K562 (cell line): ENCODE measurements at places on chromosomes 5 and 9. TPM values are rescaled to one million over a fixed set of nuclear protein-coding genes. Genes with fewer than 3 reads are reported as not detected.

GRCh38 chr5:77146896-77147295 lies 59.8 kb upstream of the ZBED3 start:
- H3K4me1 ChIP-seq, result no peaks in the 10 kb centered on the region
- peaks cover 7% of the 10 kb centered on the region; the same call in 1 of the 3 replicates for H3K27me3 ChIP-seq
- no peak for DNase-seq
- H3K4me3 ChIP-seq, result no peak overlapping the region

- no peaks in the 10 kb centered on the region for H3K36me3 ChIP-seq
- no peak overlapping the region for H3K4me3 ChIP-seq
- H3K27ac ChIP-seq, result no peak overlapping the region
- no peaks in the 10 kb centered on the region for H3K4me1 ChIP-seq
- no peak for DNase-seq
- peaks cover 10% of the 10 kb centered on the region; the same call in 1 of the 2 replicates for H3K27me3 ChIP-seq
Observed at GRCh38 chr9:36835271-36835996, 198.6 kb downstream of the PAX5 start.

DNA sequence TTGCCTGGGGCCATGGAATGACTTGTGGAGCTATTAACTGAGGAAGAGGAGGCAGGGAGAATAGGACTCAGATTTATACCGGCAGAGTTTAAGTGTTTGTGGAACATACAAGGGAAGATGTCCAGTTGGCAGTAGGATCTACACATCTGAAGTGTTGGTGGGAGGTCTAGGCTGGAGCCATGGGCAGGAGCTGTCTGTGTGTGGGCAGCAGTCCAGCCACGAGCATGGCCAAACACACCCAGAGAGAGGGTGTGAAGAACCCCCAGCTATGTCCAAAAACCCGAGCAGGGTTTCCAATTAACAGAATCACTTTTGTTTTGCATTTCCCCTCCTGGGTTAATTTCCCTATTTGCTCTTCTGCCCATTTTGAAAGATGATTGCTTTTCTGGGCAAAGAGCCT lies 393.7 kb downstream of the CDK5RAP2 start:
- no peak overlapping the region for H3K27ac ChIP-seq
- no peaks in the 10 kb centered on the region for H3K4me1 ChIP-seq
- no peaks in the 10 kb centered on the region for H3K36me3 ChIP-seq
- H3K4me3 ChIP-seq, result no peak overlapping the region
- DNase-seq, result no peak

DNA sequence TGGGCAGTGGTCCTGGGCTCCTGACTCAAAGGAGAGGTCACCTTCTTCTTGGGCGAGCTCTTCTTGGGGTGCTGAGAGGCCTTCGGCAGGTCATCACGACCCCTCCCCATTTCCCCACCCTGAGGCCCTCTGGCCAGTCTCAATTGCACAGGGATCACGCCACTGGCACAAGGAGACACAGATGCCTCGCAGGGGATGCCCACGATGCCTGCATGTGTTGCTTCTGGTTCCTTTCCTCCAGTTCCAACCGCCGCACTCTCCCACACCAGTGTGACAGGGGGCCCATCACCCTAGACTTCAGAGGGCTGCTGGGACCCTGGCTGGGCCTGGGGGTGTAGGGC lies 1.3 kb downstream of the CEL start:
- no peaks in the 10 kb centered on the region for H3K27me3 ChIP-seq
- H3K4me1 ChIP-seq, result peaks cover 20% of the 10 kb centered on the region
- no peak overlapping the region for H3K27ac ChIP-seq
- H3K4me3 ChIP-seq, result no peak overlapping the region
- H3K36me3 ChIP-seq, result peaks cover 3% of the 10 kb centered on the region; the same call in 1 of the 3 replicates

DNA sequence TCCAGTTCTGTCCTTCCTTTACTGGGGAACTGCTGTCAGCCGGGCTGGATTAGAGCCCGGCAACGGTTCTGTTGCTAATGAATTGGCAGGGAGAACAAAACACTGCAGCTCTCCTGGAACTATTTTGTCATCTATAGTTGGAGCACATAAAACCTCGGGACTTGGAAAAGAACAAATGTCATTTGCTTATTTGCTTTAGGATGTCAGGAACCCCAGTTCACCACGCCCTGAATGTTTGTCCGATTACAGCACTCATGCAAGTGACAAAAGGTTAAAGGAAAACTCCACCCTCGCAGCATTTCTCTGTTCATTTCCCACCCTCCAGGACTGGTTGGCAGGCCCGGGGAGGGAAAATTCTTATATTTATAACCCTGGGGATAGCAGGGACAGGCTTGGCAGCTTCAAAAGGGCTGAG lies 66.4 kb upstream of the PLPP1 start:
- no peak overlapping the region for H3K4me3 ChIP-seq
- peaks cover 24% of the 10 kb centered on the region; the same call in 1 of the 2 replicates for H3K27me3 ChIP-seq
- no peaks in the 10 kb centered on the region; the same call in 1 of the 2 replicates for H3K4me1 ChIP-seq
- H3K27ac ChIP-seq, result no peak overlapping the region

Gene PCDHGB2
- 0.36 and 0.42 TPM in 2 replicates for total RNA-seq
